Central memory CD8-positive, alpha-beta T cell (primary cell): ENCODE measurements at places on chromosomes 3 and 15.

DNA sequence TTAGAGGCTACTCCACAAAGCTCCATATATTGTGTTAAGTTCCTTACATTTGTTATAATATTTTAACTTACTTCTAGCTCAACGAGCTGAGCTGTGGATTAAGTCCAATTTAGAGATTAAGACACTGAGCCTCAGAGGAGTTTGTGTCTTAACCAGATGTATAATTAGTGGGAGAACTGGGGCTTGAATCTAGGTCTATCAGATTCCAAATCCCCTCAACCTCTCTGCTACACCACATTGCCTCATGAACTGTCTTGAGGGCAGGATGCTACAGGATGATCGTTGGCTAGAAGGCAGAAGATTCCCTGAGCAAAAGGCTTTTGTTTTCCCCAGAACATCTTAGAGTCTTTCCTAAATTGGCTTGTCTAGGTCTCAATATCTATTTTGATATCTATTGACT lies 890.8 kb downstream of the NAALADL2 start:
- no peak for DNase-seq
- no peak overlapping the region for H3K4me3 ChIP-seq
- no peaks in the 10 kb centered on the region for H3K27me3 ChIP-seq
- no peaks in the 10 kb centered on the region for H3K4me1 ChIP-seq

- no peak overlapping the region for H3K27ac ChIP-seq
- H3K36me3 ChIP-seq: no peaks in the 10 kb centered on the region
- H3K27me3 ChIP-seq: no peaks in the 10 kb centered on the region
- H3K4me3 ChIP-seq: no peak overlapping the region
- DNase-seq: no peak
Measured at GRCh38 chr3:183434992-183435391, 6.6 kb upstream of the MCF2L2 start.

DNA sequence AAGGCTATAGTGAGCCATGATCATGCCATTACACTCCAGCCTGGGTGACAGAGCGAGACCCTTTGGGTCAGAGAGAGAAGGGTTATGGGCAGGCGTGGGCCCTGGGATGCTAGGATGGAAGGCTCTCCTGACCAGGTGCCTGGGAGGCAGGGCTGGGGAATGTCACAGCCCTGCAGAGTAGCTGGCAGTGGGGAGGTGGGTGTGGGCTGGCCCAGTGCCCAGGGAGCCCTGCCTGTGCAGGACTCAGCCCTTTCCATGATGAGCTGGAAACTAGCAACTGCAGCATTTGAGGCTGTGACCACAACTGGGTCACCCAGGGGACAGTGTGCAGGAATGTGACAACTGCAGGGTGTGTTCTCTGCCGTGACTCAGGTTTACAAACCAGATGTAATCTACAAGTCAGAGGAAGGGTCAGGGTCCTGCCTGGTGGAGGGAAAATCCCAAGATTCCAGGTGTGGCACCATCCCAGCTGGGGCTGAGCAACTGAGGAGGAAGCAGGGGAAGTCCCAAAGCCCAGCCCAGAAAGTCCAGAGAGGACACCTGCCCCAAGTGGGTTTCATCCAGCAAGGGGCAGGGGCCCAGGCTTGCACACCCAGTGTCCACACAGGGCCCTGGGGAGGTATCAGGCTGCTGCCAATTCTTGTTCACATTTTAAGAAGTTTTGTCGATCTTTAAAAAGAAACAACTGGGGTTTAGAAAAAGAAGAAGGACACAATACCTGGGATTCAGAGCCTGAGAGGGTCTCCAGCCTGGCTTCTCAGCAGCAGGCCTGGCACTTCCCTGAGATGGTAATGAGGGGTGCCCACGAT lies 45.5 kb downstream of the SLC28A1 start:
- no peak overlapping the region for H3K27ac ChIP-seq
- no peaks in the 10 kb centered on the region for H3K36me3 ChIP-seq
- H3K4me1 ChIP-seq: peaks cover 6% of the 10 kb centered on the region
- no peak for DNase-seq
- no peaks in the 10 kb centered on the region for H3K27me3 ChIP-seq

- DNase-seq: no peak
- no peak overlapping the region for H3K27ac ChIP-seq
- no peaks in the 10 kb centered on the region for H3K27me3 ChIP-seq
- no peaks in the 10 kb centered on the region for H3K4me1 ChIP-seq
- H3K4me3 ChIP-seq: no peak overlapping the region
Measured at GRCh38 chr3:5675319-5675718, 487.8 kb downstream of the EDEM1 start.

DNA sequence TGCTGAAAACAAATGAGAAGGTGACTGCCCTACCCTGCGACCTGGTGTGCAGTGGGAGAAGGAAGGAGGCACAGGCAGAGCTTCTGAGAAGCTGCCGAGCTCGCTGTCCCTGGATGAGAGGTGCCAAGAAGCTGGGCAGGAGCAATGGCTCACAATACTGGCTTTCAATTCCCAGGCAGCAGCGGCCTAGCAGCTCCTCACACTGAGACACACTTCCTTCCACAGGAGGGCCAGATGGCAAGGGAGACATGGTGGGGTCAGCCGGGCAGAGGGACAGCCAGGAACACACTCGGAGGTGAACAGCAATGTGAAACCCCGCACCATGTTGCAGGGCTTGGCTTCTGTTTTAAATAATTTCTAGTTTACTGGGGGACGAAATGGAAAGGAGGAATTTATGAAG lies 314.6 kb downstream of the EPHB1 start:
- no peak overlapping the region for H3K4me3 ChIP-seq
- DNase-seq: no peak
- H3K27me3 ChIP-seq: no peaks in the 10 kb centered on the region
- no peaks in the 10 kb centered on the region for H3K4me1 ChIP-seq

DNA sequence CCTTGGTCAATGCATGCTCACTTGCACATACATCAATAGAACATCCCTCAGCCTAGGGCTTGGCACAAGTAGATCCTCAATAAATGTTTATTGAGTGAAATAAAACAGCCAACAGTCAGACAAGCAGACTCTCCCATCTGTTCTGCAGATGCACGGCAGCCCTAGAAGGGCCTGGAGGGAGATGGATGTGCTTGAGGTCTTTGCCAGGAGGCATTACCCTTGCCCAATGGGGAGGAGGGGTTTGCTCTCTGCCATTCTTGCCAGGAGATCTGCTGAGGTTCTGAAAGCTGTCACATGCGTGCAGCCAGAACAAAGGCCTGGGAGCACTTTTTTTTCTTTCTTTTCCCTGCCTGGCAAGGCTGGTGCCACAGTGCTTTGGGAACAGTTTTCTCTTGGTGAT lies 349.3 kb upstream of the THRB start:
- no peaks in the 10 kb centered on the region for H3K27me3 ChIP-seq
- H3K4me1 ChIP-seq: no peaks in the 10 kb centered on the region
- DNase-seq: no peak
- no peak overlapping the region for H3K27ac ChIP-seq
- H3K36me3 ChIP-seq: no peaks in the 10 kb centered on the region

DNA sequence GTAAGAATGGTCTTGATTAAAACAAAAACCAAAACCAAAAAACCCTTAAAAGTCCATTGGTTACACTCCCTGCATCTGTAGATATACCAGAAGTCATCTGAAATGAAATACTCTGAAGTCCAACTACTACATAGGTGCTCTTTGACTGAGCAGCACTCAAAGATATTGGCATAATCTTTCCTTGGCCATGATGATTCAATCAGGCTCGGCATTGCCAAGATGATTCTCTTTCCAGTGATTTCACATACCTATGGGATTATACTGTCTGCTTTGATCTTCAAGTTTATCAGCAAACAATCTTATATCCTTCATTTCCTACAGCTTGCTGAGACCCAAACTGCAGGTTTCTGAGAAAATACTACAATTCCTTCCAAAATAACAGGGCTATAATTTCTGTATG lies 35.9 kb upstream of the DIPK2A start:
- DNase-seq: no peak
- H3K4me1 ChIP-seq: no peaks in the 10 kb centered on the region
- no peak overlapping the region for H3K27ac ChIP-seq
- H3K27me3 ChIP-seq: peaks cover 65% of the 10 kb centered on the region

GRCh38 chr3:40057786-40058185 lies 248.4 kb downstream of the MYRIP start:
- peaks cover 21% of the 10 kb centered on the region for H3K27me3 ChIP-seq
- H3K4me1 ChIP-seq: no peaks in the 10 kb centered on the region
- no peak overlapping the region for H3K27ac ChIP-seq
- no peak for DNase-seq

DNA sequence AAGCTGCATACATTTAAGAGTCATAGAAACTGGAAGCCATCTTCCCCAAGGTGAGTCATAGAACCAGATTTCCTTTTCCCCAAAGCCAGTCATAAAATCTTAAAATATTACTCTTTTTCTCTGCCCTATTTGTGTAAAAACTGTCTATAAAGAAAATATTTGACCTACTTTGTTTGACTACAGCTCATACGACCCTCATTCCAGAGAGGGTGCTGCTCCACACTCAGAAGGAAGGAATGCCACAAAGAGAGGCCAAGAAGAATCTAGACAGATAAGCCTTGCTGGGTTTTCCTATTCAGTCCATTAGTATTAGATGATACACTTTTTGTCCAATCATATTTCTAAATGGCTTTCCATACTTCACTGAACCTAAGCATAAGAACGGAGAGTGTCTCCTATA lies 671.6 kb upstream of the SGO1 start:
- H3K27me3 ChIP-seq: no peaks in the 10 kb centered on the region
- H3K4me1 ChIP-seq: no peaks in the 10 kb centered on the region
- H3K4me3 ChIP-seq: no peak overlapping the region
- DNase-seq: no peak
- no peak overlapping the region for H3K27ac ChIP-seq
- H3K36me3 ChIP-seq: no peaks in the 10 kb centered on the region

GRCh38 chr15:74789171-74789631 lies 7.3 kb downstream of the CSK start:
- no peaks in the 10 kb centered on the region for H3K27me3 ChIP-seq
- H3K27ac ChIP-seq: peak overlapping the region; percentile 93
- peak overlapping the region; percentile 79 for H3K4me3 ChIP-seq
- DNase-seq: no peak

GRCh38 chr3:51637941-51638471 lies 33.0 kb upstream of the TEX264 start:
- no peak overlapping the region for H3K27ac ChIP-seq
- H3K4me1 ChIP-seq: no peaks in the 10 kb centered on the region
- DNase-seq: no peak

- H3K4me1 ChIP-seq: peaks cover 5% of the 10 kb centered on the region
- peaks cover 75% of the 10 kb centered on the region for H3K27me3 ChIP-seq
- no peak overlapping the region for H3K27ac ChIP-seq
- no peaks in the 10 kb centered on the region for H3K36me3 ChIP-seq
- DNase-seq: no peak
Measured at GRCh38 chr3:126208606-126209256, 28.3 kb upstream of the ALDH1L1 start.

- no peak overlapping the region for H3K4me3 ChIP-seq
- peaks cover 18% of the 10 kb centered on the region for H3K4me1 ChIP-seq
- H3K27me3 ChIP-seq: peaks cover 97% of the 10 kb centered on the region
- no peak overlapping the region for H3K27ac ChIP-seq
- DNase-seq: no peak
Measured at GRCh38 chr15:37105889-37106288, 5.5 kb upstream of the MEIS2 start.

DNA sequence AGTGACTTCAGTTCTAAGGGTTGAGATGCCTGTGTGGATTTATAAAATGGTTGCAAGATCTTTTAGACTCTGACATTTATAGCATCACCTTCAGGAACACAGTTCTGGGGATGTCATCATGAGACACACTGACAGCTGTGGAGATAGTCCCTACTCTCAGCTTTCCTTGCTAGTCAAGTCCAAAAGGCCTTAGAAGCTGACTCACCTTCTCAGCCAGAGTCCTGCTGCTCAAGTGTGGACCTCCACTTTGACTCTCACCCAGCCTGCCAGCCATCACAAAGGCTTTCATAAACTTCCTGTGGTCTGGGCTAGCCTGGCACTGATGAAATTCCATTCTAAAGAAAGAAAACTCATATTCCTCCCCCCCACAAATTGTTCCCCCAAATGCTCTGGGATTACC lies 44.8 kb downstream of the TMEM39A start:
- H3K4me1 ChIP-seq: peaks cover 6% of the 10 kb centered on the region
- no peaks in the 10 kb centered on the region for H3K36me3 ChIP-seq
- DNase-seq: no peak

DNA sequence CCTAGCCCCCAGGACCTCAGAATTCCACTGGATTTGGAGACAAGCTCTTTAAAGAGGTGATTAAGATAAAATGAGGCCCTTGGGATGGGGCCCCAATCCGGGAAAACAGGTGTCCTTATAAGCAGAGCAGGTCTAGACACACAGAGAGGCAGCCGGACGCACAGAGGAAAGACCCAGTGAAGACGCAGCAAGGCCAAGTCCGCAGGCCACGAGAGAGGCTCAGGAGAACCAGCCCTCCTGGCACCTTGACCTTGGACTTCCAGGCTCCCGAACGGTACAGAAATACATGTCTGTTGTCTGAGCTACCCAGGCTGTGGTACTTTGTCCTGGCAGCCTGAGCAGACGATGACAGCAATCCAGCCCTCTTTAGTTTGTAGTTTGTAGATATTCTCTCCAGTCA lies 324.5 kb downstream of the OCA2 start:
- no peak overlapping the region for H3K27ac ChIP-seq
- no peak overlapping the region for H3K4me3 ChIP-seq
- H3K27me3 ChIP-seq: no peaks in the 10 kb centered on the region
- no peaks in the 10 kb centered on the region for H3K4me1 ChIP-seq

GRCh38 chr15:34603095-34603494 lies 19.6 kb upstream of the GOLGA8B start:
- DNase-seq: no peak
- H3K36me3 ChIP-seq: no peaks in the 10 kb centered on the region
- H3K4me3 ChIP-seq: no peak overlapping the region
- peaks cover 71% of the 10 kb centered on the region for H3K27me3 ChIP-seq

DNA sequence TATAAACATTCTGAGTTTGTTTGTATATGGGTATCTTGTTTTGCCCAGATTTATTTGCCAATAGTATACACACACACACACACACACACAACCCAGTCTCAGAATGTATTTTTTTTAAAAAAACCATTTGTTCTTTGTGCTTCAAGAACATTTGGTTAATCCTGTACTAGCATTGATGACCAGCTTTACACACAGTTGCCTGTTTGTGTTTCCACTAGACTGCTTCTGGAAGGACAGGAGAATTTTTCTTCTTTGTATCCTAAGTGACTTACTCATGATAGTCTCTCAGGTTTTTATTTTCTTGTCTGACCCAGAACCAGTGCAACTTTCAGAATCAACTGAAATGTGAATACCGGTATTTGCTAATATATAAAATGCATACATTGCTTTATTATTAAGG lies 40.5 kb downstream of the U2SURP start:
- H3K36me3 ChIP-seq: peaks cover 50% of the 10 kb centered on the region
- no peaks in the 10 kb centered on the region for H3K4me1 ChIP-seq
- DNase-seq: no peak

- peaks cover 4% of the 10 kb centered on the region for H3K36me3 ChIP-seq
- H3K4me3 ChIP-seq: peak overlapping the region; percentile 57
- DNase-seq: no peak
- peak overlapping the region; percentile 77 for H3K27ac ChIP-seq
Measured at GRCh38 chr3:23762759-23763477, 42.8 kb upstream of the UBE2E1 start.

DNA sequence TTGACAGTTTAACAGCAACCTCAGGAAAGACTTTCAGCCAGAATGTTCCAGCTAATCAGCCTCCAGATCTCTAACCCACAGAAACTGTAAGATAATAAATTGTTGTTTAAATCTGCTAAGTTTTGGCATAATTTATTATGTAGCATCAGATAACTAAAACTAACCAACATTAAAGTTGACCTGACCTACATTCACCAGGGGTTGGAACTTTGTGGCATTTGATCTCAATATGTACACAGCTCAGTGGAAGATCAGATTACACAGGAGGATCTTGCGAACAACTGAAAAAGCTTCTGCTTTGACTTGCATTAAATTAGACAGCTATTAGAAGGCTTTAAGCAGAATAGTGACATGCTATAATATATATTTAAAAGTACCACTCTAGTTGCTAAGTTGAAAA lies 91.4 kb upstream of the POU1F1 start:
- H3K4me3 ChIP-seq: no peak overlapping the region
- H3K27me3 ChIP-seq: peaks cover 14% of the 10 kb centered on the region
- H3K36me3 ChIP-seq: no peaks in the 10 kb centered on the region
- DNase-seq: no peak
